Natural killer cell (primary cell): ENCODE measurements at places on chromosomes 11 and 22. TPM values are rescaled to one million over a fixed set of nuclear protein-coding genes. Genes with fewer than 3 reads are reported as not detected.

DNA sequence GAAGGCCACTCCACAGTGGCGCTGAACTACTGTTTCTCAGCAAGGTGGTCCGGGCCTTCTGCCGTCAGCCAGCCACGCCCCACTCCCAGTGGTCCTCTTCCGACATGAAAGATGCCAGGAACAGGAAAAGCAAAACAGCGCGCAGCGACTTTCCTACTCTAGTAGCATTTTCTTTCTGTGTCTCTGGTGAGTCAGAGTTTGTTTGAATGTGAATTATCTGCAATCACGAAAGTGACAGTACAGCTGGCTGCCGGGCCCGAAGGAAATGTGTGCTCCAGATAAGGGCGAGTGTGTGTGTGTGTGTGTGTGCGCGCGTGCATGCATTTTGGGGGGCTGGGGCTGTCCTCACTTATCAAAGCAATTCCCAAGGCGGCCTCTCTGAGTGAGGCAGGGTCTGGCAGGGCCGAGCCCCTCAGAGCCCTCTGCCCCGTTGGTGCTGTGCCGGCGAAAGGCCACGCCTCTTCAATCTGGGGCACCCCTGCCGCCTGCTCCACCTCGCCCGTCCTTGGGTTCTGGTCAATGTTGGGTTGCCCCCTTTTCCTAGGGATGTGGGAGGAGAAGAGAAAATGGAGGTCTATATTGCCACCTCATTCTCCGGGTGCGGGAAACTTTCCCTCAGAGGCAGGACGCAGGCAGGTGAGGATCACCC is 288.5 kb downstream of the KIRREL3 start:
- H3K27ac ChIP-seq, result no peak overlapping the region
- no peak for DNase-seq
- no peak overlapping the region for H3K4me3 ChIP-seq
- H3K36me3 ChIP-seq, result no peaks in the 10 kb centered on the region
- no peaks in the 10 kb centered on the region for H3K27me3 ChIP-seq

Gene KCNK7
- total RNA-seq, result 6.3 TPM

DNA sequence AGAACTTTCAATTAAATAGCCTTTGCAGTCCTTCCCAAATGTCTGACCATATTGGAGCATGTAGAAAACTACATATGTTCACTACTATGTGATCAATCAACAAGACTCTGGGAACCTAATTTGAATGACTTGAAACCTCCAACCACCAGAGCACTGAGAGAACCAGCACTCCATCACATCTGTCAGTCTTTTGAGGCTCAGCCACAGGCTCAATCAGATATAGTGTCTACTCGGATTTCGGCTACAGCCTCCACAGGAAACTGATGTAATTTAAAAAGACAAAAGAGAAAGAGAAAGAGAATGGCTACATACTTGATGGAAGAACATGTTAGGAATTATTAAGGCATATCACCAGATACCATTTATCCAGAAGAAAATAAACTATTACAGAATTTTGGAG is 859.0 kb downstream of the FAM181B start:
- no peaks in the 10 kb centered on the region for H3K27me3 ChIP-seq
- peak; percentile 53 for DNase-seq
- no peaks in the 10 kb centered on the region for H3K36me3 ChIP-seq
- peaks cover 3% of the 10 kb centered on the region for H3K4me1 ChIP-seq
- H3K4me3 ChIP-seq, result no peak overlapping the region
- H3K27ac ChIP-seq, result peak overlapping the region; percentile 16

GRCh38 chr22:44842417-44842816 is 90.0 kb downstream of the ARHGAP8 start:
- no peaks in the 10 kb centered on the region for H3K27me3 ChIP-seq
- no peak for DNase-seq
- H3K4me1 ChIP-seq, result no peaks in the 10 kb centered on the region
- no peaks in the 10 kb centered on the region for H3K36me3 ChIP-seq
- no peak overlapping the region for H3K4me3 ChIP-seq

DNA sequence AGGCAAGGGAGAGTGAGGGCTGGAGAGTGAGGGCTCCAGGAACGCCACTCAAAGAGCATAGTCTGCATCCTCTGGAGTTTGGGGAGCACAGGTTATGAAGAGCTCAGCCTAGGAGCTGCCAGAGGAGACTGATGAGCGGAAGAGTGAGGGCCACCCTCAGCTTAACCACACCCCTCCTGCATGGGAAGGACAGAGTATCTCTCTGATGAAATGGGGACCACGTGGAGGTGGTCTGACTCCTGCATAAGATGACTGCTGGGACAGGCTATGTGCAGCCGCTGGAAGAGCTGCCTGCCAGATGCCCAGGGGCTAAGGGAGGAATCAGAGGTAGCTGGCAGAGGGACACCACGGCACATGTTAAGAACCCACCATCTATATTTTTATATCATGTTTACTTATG is 162.9 kb upstream of the POU2AF2 start:
- H3K4me1 ChIP-seq, result no peaks in the 10 kb centered on the region
- no peak overlapping the region for H3K27ac ChIP-seq
- no peak overlapping the region for H3K4me3 ChIP-seq
- no peaks in the 10 kb centered on the region for H3K27me3 ChIP-seq
- no peaks in the 10 kb centered on the region for H3K36me3 ChIP-seq

DNA sequence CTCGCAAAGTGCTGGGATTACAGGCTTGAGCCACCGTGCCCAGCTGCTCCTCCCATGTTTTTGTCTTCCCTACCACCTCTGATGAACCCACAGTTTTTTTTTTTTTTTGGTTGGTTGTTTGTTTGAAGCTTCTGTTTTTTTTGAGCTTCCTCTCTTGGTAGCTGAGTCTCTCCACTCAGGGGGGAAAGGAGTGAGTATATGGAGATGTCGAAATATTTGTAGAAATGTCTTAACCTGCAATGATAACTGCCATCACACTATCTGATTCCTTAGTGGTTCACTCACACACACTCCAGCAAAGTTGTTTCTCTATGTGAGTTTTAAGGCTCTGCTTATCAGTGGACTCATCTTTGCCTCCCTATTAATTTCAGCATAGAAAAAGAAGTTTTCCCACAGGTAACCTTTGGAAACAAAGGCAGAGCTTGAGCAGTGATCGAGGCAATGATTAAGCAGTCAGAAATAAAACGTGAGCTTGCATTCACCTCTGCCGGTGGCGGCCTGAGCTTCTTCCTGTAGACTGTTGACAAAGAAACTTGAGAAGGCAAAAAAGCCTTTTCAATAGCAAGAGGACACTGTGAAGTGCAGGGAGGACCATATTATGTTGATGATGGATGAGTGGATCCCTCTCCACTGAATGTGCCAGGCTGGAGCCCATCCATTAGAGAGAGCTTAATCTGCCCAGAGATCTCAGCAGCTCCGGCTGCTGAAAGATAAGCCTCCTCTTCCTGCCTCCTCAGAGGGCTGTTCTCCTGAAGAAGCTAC is 29.0 kb upstream of the RASSF10 start:
- H3K27ac ChIP-seq, result no peak overlapping the region
- H3K27me3 ChIP-seq, result no peaks in the 10 kb centered on the region
- no peak overlapping the region for H3K4me3 ChIP-seq
- H3K36me3 ChIP-seq, result no peaks in the 10 kb centered on the region
- no peak for DNase-seq
- H3K4me1 ChIP-seq, result no peaks in the 10 kb centered on the region

Gene RCOR2
- total RNA-seq, result not detected

DNA sequence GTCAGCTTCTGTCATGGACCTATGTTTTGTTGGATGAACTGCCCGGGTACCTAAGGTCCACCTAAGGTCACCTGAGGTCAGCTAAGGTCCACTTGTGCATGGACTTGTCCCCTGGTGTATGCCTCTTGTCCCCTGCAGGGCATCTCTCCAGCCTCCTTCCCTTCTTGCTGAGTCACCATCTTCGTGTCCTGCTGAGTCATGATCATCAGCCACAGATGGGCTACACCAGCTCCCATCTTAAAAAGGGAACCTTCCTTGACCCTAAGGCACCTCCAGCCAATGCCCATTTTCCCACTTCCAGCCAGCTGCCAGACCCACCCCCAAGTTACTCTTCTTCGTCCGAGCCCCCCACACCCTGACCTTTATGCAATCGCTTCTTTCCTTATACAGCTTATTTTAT is 544.9 kb downstream of the TBC1D22A start:
- DNase-seq, result no peak
- H3K4me3 ChIP-seq, result no peak overlapping the region
- H3K27ac ChIP-seq, result no peak overlapping the region

Gene TRPT1
- total RNA-seq, result 30.8 TPM

DNA sequence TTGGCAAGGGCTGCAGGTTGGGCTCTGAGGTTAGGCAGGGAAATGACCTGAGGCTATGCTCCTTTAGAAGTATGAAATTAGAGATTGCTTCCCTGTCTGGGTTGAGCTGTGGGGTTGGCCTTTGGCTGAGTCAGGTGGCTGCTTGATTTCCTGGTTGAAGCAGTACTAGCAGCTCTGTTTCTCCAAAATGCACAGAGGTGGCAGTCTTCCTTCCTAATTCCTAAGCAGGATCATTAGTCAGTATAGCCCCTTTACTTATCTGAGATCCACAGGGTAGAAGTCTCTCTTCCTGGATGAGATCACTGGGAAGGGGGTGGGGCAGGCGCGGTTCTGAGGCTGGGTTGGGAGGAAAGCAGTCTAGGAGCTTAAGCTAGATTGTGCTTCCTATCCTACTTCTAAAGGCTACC is 1917.5 kb downstream of the LRRC4C start:
- H3K4me1 ChIP-seq, result no peaks in the 10 kb centered on the region
- no peaks in the 10 kb centered on the region for H3K27me3 ChIP-seq
- no peak for DNase-seq
- H3K27ac ChIP-seq, result no peak overlapping the region
- H3K4me3 ChIP-seq, result no peak overlapping the region

DNA sequence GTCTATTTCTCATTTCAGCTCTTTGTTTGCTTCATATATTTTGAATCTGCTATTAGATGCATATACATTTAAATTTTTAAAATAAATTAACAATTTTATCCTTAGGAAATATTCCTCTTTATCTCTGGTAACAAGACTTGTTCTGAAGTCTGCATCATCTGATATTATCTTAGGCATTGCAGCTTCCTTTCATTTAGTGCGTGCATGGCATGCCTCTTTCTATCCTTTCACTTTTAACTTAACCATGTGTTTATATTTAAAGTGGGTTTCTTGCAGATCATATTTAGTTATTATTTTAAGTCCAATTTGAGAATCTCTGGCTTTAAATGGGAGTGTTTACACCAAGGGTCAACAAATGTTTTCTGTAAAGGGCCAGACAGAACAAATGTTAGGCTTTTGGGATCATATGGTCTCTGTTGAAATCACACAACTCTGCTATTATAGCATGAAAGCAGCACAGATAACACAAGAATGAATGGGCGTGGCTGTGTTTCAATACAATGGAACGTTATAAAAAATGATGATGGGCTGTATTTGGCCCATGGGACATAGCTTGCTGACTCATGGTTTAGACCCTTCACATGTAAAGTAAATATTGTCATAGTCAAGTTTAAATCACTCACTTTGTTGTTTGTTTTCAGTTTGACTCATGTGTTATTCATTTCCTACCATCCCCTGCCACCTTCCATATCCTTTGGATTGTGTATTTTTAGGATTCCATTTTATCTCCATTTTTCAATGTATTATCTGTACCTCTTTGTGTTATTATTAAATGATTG is 83.9 kb upstream of the SNX19 start:
- H3K27me3 ChIP-seq, result no peaks in the 10 kb centered on the region
- H3K36me3 ChIP-seq, result no peaks in the 10 kb centered on the region
- no peak for DNase-seq
- H3K4me3 ChIP-seq, result no peak overlapping the region
- no peak overlapping the region for H3K27ac ChIP-seq
- H3K4me1 ChIP-seq, result no peaks in the 10 kb centered on the region

GRCh38 chr11:63874511-63874910 is 35.6 kb downstream of the MARK2 start:
- H3K36me3 ChIP-seq, result peaks cover 8% of the 10 kb centered on the region
- H3K27ac ChIP-seq, result no peak overlapping the region
- no peaks in the 10 kb centered on the region for H3K27me3 ChIP-seq

Gene ATP5MG
- 135 TPM for total RNA-seq

Gene EFCAB6
- total RNA-seq, result 0.26 TPM

DNA sequence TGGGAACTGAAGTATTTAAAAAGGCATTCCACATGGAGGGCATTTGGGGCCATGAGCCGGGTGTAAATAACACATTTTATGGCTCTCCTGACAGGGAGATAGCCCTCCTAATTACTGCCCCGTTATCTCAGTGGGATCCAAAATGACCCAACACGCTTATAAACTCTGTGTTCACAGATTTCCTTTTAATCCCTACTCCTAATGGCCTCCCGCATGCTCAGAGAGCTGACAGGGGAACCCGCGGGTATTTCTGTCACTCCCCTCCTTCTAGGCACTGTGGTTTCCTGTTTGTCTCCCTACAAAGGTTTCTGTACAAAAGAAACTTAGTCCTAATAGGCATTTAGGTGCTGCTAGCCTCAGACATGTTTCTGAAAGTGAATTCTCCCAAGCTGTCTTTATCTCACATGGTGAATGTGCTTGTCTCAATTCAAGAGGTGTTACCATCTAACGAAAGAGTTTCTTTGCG is 202.8 kb upstream of the SEZ6L start:
- no peak overlapping the region for H3K27ac ChIP-seq
- peaks cover 3% of the 10 kb centered on the region for H3K27me3 ChIP-seq
- DNase-seq, result no peak
- no peaks in the 10 kb centered on the region for H3K4me1 ChIP-seq
- H3K36me3 ChIP-seq, result no peaks in the 10 kb centered on the region

Gene ABCC8
- total RNA-seq, result not detected

DNA sequence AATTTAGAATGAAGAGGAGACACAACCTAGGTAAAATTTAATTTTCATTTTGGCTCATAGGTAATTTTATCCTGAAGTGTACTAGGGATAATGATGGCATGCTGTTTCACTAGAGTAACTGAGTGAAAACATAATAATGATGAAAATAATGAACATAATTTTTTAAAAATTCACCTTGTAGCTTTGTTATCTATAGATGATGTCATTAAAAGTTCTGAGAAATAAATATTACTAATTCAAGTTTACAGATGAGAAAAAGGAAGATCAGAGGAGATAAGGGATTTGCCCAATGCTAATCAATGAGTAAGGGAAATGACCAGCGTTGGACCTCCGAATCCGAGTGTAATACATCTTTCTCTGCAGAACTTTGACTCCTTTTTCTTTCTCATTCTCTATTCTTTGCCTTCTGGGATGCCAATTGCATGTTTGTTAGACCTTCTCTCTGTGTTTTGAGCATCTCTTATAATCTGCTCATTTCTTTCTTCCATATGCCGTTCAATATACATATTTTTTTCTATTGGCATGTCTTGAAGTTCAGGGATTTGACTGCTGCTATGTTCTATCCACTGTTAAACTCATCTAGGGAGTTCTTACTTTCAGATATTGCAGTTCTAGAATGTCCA is 186.5 kb downstream of the SNX19 start:
- no peaks in the 10 kb centered on the region for H3K36me3 ChIP-seq
- H3K4me3 ChIP-seq, result no peak overlapping the region
- H3K4me1 ChIP-seq, result no peaks in the 10 kb centered on the region

DNA sequence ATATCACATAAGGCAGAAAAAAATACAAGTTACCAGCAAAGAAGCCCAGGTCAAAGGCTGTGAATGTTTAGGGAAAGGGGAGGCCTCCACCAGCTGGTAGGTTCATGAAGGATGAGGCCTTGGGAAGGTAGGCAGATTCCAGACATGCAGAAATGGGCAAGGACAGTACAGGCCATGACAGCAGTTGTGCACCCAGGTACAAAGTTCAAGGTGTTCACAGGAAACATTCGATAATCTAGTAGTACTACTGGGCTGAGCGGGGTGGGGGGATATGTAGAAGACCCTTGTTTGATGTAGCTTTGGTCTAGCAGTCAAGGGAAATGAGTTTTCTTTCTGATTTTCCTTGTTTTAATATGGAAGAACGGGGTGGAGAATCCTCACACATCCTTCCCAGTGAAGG is 152.8 kb upstream of the RASSF10 start:
- no peaks in the 10 kb centered on the region for H3K4me1 ChIP-seq
- H3K27ac ChIP-seq, result no peak overlapping the region
- peaks cover 5% of the 10 kb centered on the region for H3K27me3 ChIP-seq
- no peaks in the 10 kb centered on the region for H3K36me3 ChIP-seq
- H3K4me3 ChIP-seq, result no peak overlapping the region
- no peak for DNase-seq
